ENCODE measurements at places on chromosomes 6 and 20.

DNA sequence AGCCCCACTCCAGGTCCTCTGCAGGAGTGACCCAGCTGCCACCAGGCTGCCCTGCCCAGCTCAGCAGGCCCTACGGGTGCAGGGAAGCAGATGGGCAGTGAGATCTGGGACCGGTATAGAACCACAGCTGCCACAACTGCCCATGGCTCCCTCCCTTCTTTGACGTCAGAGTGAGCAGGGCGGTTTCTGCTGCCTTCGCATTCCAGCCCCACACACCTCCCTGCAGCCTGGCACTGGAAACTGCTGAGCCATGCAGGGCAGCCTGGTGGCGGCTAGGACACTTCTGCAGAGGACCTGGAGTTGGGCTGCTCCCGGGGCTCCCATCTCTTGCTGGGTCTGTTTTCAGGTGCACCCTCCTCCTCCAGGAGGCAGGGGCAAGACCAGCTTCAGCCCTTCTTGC lies 101.6 kb upstream of the CD93 start:
- DNase-seq: no peak

GRCh38 chr6:39666706-39667489 lies 58.3 kb downstream of the KIF6 start:
- DNase-seq: no peak

GRCh38 chr6:125512621-125513020 lies 210.9 kb upstream of the HDDC2 start:
- DNase-seq: no peak

GRCh38 chr6:40392589-40392988 lies 194.6 kb downstream of the LRFN2 start:
- DNase-seq: no peak

GRCh38 chr6:150646228-150646627 lies 46.5 kb downstream of the PLEKHG1 start:
- DNase-seq: no peak

- DNase-seq: no peak
Measured at GRCh38 chr6:101462576-101462975, 69.1 kb downstream of the GRIK2 start.

DNA sequence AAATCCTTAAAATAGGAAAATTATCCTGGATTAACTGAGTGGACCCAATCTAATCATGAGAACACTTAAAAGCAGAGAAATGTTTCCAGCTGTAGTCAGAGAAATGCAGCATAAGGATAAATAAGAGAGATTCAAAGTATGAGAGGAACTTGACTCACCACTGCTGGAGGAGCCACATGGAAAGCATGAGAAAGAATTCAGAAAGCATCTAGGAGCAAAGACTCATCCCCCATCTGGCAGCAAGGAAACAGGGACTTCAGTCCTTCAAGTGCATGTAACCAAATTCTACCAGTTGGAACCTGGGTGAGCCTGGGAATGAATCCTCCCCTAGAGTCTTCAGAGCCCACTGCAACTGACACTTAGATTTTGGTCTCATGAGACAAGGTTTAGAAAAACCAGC lies 33.7 kb downstream of the RNF146 start:
- no peak for DNase-seq

DNA sequence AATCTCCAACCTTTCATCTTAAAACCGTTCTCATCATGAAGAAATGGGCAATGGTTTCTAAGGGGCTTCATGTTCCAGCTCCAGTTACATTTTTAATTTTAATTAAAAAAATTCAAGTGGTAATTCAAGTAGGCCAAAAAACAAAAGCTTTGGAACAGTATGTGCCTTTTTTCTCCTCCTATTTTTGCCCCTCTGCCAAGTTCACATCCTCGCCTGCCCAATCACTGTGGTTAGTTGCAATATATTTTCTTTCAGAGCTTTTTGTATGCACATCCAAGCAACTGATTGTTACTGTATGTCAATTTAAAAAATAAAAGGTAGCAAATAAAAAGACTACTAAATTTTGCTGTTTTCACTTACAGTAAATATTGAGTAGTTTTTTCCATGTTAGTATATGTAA lies 99.8 kb upstream of the B3GAT2 start:
- DNase-seq: no peak

DNA sequence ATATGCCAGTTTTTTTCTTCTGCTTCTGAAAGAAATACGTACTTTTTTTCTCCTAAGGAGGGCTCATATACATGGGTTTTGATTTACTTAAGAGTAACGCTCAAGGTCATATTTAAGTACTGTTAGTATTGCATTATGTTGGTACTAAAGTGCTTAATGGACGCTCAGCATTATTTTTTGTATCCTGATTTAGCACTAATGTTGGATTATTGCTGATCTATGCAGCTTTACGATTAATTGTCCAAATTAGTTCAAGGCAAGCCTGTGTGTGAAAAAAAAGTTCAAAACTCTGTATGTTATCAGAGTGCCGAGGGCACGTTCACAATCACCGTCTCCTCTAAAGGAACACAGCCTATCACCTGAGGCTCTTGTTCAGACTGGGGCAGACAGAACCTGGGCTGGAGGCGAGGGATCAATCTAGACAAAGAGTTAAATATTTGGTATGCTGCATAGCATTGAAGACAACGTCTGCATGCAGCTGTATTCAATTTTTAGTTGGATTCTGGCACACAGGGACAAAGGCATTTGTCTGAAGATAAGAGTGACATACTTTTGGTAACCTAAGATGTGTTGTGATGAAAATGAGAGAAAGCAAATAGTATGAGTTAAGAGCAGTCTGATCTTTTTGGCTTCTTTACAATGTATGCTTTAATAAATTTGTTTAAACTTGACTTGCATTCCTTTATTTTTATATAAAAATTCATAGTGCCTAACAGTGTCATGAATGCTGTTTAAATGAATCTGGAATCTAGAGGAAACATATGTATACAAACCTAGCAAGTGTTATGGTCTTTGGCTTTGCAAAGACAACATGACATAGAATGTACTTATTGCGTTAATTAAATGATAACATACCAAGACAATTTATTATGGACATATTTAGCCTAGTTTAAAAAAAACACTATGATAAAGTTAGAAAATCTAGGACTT lies 341.2 kb downstream of the SAMD5 start:
- DNase-seq: no peak

DNA sequence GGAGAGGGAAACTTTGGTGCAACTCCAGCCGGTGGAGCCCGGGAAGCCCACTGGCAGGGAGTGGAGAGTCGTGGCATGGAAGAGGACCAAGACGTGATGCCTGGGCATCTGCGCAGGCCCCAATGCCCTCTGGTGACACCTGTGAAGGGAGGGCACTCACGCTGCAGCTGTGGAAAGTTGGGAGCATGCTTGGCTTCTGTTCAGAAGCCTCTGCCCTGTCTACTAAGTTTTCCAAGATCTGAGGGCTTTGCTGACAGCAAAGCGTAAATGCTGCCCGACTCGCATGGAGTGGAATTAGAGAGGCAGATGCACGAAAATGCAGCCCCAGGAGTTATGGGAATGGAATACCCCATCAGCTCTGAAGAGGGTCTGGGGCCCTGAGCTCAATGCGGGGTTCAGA lies 75.7 kb downstream of the SYNDIG1 start:
- no peak for DNase-seq

- DNase-seq: no peak
Measured at GRCh38 chr20:53611449-53611894, 17.8 kb upstream of the ZNF217 start.

DNA sequence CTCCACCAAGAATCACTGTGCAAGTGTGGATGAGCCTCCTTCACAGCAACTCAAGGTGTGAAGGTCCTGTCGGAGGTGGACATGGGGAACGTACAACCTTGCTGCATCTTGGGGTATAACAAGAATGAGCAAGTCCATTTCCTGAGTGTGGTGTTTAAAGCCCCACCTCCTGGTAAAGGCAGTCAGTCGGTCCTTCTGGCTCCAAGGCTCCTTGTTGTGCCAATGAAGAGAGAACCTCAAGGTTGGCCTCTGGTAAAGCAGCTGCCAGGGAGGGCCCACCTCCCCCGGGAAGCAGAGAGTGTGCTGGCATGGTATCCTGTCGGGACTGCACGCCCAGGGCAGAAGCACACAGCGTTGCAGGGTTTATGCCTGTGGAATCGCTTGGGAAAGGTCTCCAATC lies 12.4 kb upstream of the MAS1 start:
- no peak for DNase-seq

DNA sequence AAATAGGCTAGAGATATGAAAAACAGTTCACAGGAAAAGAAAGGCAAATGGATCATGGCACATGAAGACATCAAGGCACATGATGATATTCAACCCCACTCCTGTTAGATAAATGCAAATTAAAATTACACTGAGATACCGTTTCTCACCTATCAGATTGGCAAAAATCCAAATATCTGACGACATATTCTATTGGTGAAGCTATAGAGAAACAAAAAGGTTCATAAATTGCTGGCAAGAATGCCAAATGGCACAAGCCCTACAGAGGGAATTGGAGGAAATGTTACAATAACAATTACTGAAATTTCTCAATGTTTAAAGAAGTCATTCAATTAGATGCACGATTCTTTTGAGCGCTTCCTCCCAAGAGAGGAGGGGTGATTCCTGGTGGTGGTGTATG lies 45.3 kb upstream of the DSN1 start:
- peak; percentile 57 for DNase-seq

GRCh38 chr6:72716916-72717315 lies 95.1 kb downstream of the KCNQ5 start:
- no peak for DNase-seq

GRCh38 chr20:8518878-8519277 lies 386.8 kb downstream of the PLCB1 start:
- DNase-seq: no peak

DNA sequence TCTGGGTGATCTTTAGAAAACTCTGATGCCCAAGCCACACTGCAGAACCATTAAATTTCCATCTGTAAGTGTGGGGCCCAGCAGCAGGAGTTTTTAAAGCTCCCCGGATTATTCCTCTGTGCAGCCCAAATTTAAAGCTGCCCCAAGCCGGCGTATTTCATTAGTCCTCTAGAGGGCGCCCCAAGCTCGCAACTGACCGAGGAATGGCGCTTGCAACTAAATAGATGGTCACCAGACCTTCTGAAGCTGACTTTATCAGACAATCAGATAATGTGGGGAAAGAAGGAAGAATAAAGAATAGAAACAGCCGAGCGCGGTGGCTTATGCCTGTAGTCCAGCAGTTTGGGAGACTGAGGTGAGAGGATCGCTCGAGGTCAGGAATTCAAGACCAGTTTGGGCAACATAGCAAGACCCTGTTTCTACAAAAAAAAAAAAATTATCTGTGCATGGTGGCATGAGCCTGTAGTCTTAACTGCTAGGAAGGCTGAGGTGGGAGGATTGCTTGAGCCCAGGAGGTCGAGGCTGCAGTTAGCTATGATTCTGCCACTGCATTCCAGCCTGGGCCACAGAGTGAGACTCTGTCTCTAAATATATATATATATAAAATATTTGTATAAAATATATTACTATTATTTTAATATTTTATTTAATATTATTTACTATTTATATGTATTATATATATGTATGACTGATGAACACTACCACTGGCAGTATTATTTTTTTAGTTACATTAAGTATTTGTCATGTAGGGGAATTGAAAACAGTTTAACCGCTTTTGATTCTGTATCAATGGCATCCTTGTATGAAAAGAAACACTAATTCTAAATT lies 56.0 kb downstream of the OTOR start:
- peak; percentile 69 for DNase-seq

DNA sequence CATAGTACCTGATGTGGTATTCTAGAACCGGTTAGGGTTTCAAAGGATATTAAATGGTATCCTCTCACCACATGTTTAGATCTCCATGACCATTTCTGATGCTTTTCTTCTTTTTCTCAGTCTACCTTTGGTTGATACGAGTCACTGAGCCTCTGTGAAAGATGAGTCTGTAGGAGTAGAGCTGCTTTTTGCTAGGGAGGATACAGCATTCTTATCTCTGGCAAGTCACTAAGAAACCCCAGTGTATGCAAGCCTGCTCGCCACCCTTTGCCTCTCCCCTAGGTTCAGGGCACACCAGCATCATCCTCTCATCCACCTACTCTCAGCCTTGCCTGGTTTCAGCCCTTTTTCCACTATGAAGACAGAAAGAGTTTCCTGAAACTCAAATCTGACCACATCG lies 89.9 kb downstream of the MTFR2 start:
- DNase-seq: no peak

DNA sequence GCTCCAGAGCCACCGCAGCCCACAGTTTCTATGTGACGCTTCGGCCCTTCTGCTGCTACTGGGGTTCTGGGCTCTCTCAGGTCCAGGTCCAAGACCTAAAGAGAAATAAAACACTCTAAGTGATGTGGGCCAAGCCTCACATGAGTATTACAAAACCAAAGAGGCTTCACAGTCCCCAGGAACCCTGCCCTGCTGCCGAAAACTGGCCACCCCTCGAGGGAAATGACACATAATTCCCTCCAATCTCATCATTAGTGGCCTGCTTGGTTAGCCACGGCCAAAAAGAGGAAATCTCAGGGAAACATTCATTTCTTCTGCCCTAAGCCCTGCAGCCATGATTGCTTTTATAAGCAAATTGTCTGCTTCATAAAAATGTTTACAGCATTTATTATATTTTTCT lies 32.5 kb downstream of the DLL1 start:
- DNase-seq: no peak

DNA sequence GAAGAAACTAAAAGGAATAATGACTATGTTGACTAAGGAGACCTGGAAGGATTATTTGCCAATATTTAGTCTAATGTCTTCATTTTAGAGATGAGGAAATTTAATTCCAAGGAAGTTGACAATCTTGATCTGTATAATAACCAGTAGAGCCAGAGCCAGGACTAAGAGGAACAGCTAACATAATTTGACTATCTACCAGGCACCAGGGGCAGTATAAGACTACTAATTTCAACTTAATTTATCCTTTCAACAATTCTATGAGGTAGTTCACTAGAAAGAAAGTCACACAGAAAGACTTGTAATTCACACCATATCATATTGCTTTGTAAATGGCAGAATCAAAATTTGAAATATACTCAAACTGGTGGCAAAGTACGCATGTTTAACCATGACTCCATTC lies 273.0 kb upstream of the STXBP5 start:
- DNase-seq: no peak

DNA sequence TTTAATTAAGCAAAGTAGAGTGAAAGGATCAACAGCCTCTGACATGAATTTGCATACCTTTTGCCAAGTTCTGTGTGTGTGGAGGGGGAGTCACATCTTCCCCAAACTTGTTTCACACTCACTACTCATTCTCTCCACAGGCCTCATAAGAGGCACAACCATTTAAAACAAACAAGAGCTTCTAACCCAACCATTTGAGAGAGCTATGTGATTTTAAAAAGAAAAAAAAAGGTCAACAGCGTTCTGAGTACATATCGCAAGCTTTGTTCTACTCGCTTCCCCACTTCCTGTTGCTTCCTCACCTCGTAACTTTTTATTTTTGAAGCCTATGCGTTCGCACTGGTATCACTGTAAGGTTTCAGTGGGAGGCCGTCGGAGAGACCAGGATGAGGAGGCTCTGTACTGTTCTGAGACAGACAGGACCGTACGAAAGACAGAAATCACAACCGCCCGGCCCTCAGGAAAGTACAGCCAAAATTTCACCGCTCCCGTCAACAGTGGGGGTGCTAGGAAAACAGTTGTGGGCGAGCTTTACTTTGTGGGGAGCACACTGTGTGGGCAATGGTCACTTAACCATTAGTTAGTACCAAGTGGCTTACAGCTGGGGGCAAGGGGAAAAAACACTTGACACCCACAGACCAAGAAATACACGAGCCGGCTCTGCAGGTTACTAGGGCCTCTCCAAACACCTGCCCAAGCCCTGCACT lies 61.3 kb downstream of the TRERF1 start:
- DNase-seq: no peak

GRCh38 chr20:61839912-61840778 lies 225.5 kb downstream of the TAF4 start:
- DNase-seq: no peak

Data from NCI-H1105 (cell line).